ENCODE measurements at places on chromosomes 4 and X. TPM values are rescaled to one million over a fixed set of nuclear protein-coding genes. Genes with fewer than 3 reads are reported as not detected.

Gene SHOX
- not detected for total RNA-seq

Gene DCAF12L2
- total RNA-seq: not detected

Gene SERTM2
- total RNA-seq: not detected

Gene PNMA5
- total RNA-seq: not detected

Gene AKAP14
- not detected for total RNA-seq

Gene RGS12
- total RNA-seq: 34.9 TPM

Gene DIPK2B
- not detected for total RNA-seq

Gene MAGEA2B
- not detected for total RNA-seq

Gene ATP8A1
- total RNA-seq: 1.9 TPM

Gene C4orf36
- 1.7 TPM for total RNA-seq

Gene ZDHHC15
- not detected for total RNA-seq

Gene PACRGL
- total RNA-seq: 21.5 TPM

Gene ARMCX1
- 10.3 TPM for total RNA-seq

Gene ADH7
- 3.8 TPM for total RNA-seq

Gene NUP62CL
- total RNA-seq: 4.1 TPM

Gene VGLL1
- 1.7 TPM for total RNA-seq

Gene SLC34A2
- under 0.01 TPM for total RNA-seq

Gene KCND1
- total RNA-seq: 0.93 TPM

Gene PAGE1
- total RNA-seq: not detected

Gene SPOCK3
- total RNA-seq: 2.3 TPM

Gene CACNA1F
- 0.07 TPM for total RNA-seq

Gene SSX3
- not detected for total RNA-seq

Gene SLAIN2
- total RNA-seq: 49.2 TPM

Gene L1CAM
- 2.1 TPM for total RNA-seq

Gene MSX1
- 3.8 TPM for total RNA-seq

Gene MAB21L2
- total RNA-seq: not detected

Gene PLAC1
- 2.3 TPM for total RNA-seq

Gene APLN
- total RNA-seq: 0.07 TPM

Gene USP26
- not detected for total RNA-seq

Gene BST1
- total RNA-seq: 0.14 TPM

Gene HPRT1
- total RNA-seq: 15.7 TPM

Gene ASMT
- not detected for total RNA-seq

Gene CSAG3
- total RNA-seq: not detected

Gene GLUD2
- total RNA-seq: 0.93 TPM

Gene ZCCHC18
- total RNA-seq: not detected

Gene FRMD7
- total RNA-seq: not detected

Gene TRIM60
- not detected for total RNA-seq

Gene CXCL1
- 88.6 TPM for total RNA-seq

Gene SPANXA1
- not detected for total RNA-seq

Gene ODAPH
- total RNA-seq: not detected

Gene RAI2
- 0.07 TPM for total RNA-seq

Gene PRR32
- not detected for total RNA-seq

Gene CDS1
- total RNA-seq: 29.7 TPM

Gene DUSP21
- total RNA-seq: not detected

Gene NUDT6
- total RNA-seq: 7.0 TPM
